ENCODE measurements at places on chromosomes 7 and 10.

DNA sequence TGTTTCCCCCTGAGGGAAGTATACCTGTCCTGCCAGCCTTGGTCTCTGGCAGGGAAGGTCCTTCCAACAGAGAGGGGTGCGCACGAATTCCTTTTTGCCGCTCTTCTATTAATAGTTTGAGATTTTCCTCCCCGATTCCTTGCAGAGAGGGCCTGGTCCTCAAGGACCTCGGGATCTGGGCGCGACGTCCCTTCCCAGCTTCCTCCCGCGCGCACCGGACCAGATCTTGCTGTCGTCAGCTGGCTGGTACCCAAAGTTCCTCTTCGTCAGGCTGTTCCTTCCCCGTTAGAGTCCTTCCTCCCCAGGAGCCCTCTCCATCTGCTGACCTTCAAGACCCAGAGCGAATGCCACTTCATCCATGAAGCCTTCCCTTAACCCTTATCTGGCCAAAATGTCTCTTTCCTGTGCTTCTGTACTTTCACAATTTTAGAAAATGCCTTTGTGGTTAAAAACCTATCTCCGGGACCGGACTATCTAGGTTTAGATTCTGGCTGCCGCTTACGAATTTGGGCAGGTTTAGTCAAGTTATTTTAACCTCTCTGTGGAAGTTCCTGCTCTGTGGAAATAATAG lies 851 bp upstream of the GOT1 start:
- peak; percentile 34 for DNase-seq

- DNase-seq, result peak; percentile 50
Observed at GRCh38 chr10:96830511-96831199, 1.4 kb upstream of the LCOR start.

GRCh38 chr7:42617806-42618457 lies 293.9 kb downstream of the C7orf25 start:
- DNase-seq, result no peak

DNA sequence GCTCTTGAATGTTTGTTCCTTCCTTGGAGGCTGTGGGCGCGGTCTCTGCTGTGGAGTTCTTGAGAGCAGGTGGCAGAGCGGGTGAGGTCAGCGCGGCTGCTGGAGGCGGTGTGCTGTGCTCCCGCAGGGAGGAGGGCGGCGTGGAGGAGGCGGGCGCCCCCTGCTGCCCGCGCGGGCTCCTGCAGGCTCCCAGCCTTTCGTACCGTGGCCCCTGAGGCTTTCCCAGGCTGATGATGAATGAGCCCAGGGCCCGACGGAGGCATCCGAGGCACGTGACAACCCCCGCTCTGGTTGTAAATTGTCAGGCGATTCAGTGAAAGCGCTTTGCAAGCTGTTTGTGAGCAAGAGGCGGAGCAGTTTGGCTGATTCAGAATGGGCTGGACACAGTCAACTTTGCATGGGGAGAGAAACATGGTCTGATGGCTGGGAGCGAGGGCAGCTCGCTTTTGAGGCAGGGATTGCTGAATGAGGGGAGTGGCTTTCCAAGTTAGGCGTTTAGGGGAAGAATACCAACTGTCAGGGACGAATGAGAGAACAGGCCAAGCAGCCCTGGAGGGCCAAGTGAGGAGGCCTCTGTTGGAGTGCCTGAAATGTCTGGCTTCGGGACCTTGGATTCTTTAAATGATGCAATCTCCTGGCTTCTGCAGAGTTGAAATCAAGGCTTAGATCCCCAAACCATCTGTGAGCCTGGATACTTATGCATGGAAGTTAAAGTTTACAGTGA lies 46.6 kb downstream of the CDHR3 start:
- peak; percentile 98 for DNase-seq

- DNase-seq, result peak; percentile 55
Observed at GRCh38 chr10:115762029-115762428, 511.0 kb downstream of the GFRA1 start.

DNA sequence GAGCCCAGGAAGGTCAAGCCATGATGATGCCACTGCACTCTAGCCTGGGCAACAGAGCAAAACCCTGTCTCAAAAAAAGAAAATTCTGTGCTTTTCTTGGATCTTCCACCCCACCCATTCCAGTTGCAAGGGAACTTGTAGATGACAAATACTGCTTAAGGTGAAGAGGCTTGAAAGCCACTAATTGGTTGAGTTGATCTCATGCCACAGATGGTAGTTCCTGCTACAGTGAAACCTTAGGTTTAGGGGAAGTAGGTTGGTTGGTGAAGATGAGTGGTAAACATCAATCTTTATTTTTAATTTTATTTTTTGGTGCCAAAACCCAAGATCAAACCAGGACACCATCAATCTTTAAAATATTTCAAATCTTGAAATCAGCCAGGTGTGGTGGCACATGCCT lies 2.9 kb upstream of the GDI2 start:
- DNase-seq, result no peak

GRCh38 chr10:62433901-62434300 lies 59.7 kb downstream of the ZNF365 start:
- DNase-seq, result no peak

DNA sequence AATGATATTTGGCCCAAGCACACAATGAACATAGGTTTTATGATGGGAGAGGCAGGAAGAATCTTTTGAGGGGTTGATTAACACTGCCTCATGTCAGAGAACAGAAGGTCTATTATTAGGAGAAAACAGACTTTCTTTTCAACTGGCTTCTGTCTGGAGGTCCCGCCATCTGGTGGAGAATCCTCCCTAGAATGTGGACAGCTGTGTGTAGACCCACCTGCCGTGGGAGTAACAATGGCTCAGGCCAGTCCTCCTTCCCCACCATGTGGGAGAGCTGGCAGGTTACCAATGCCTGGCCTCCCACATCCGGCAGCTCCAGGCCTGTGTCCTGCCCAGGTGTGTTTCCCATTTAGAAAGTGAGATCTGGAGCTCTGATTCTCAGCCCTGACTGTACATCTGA lies 70.4 kb upstream of the AOAH start:
- DNase-seq, result no peak

DNA sequence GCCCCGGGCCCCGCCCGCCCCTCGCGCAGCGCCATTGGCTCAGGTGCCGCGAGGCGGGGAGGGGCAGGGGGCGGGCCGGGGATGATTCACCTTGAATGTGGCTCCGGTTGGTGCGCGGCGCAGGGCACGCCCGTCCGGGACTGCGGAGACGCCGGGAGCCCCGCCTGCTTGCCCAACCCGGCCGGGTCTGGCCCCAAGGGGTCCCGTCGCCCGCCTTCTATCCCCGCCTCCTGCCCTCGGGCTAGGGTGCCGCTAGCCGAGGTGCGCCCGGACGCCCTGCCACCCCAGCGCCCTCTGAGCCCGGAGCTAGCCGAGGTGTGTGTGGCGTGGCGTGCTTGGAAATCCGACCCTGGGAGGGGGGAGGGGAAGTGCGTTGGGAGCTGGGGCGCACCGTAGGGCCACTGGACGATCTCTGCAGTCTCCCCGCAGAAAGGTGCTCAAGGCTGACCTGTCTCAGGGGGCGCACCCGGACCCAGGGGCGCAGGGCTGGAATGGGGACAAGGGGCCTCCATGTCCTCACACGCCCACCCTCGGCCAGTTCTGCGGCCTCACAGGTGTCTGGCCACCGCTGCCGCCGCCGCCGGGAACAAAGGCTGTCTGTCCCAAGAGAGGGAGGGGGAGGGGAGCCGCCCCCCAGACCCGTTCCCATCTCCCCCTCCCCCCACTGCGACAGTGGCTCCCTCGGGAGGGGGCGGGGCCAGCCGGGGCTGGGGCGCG lies 168.9 kb downstream of the NRF1 start:
- DNase-seq, result no peak

DNA sequence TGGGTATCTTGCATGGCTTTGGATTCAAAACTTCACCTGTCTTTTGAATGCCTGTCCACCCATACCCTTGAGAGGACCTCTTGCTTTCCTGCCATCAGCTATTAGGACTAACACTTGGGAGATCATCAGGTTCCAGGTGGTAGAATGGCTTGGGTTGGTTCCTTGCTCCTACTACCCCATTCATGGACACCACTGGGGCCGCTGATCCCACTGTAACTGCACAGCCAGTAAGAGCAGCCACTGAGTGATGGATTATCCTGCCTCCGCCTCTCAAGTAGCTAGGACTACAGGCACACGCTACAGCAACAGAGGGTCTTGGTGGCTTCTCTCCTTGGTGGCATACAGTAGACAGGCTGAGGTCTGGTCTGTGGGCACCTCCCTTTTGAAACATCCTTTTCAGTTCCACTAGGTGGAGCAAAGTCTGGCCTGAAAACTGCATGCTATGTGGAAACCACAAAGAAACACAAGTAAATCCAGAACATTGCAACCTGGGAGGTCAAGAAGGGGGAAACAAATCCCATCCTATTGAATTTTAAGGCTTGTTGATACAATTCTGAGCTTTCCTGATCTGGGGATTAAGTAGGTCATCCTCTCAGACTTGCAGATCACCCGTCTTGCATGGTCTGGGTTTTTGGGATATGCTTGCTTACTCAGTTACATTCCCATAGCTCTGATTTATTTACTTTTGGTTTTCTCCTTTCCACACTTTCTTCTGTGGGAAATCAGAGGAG lies 9.4 kb downstream of the WBP1L start:
- DNase-seq, result peak; percentile 70

DNA sequence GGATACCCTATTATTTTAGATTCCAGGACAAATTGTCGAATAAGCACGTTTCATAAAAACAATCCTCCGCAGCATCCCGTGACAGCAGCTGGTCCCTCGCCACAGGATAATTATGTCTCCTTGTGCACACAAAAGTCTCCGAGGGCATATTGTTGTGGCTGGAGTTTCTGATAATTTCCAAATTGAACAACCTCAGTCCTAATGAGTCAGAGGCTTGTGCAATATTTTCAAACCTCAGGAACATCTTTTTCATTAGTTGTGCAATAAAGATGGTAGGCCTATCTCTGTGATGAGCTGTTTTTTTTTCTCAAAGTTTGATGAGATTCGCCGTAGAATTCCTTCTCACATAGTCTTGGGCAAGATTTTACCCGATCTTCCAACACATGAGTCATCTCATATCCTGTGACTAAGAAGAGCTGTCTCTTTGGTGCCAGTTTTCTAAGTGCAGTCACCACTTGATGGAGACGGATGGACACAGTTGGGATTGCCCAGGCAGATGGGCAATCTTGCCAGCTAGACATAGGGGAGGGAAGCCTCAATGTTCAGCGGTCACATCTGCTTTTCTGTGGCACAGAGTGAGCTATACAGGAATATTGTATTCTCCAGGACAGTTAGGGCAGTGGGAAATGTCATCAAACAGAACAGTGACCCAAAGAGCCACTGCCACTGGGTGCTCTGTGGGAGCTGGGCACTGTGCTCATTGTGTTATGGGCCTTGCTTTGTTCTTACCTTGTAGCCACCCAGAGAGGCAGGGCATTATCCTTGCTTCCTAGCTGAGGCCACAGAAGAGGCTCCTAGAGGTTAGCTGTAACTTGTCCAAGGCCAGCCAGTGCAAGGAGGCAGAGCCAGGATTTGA lies 7.8 kb downstream of the HTRA1 start:
- DNase-seq, result peak; percentile 99

- no peak for DNase-seq
Observed at GRCh38 chr7:36633377-36633776, 90.9 kb downstream of the AOAH start.

DNA sequence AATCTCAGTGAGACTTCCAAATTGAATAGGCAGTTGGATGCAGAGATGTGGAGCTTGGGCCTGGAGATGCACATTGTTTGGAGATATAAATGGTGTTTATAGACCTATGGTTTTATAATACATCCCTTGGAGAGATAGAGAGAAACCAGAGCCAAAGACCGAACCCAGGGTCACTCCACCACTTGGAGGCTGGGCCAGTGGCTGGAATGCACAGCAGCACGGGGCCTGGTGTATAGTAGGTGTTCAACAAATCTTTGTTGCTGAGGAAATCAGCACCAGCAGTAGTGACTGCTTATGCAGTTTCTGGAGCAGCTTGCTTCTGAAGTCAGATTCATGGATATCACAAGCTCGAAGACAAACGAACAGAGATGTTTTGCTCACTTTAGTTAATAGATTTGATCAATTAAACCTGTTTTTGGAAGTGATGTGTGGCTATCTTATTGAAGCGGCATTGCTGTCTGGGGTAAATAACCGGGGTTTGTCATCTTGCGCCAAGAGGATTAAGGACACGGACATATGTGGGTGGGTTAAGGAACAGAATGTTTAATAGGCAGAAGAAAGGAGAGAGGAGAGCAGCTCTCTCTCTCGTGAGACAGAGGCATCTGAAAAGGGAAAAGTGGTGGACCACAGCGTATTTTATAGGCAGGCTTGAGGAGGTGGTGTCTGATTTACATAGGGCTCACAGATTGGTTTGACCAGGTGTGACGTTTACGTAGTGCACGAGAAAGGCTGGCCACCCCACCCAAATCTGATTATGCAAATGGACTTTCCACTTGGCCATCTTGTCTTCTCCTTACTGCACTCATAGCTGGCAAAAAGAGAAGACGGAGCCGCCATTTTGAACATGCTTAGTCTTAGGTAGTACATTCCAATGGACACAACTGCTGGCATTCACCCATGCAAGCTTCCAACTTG lies 11.1 kb downstream of the RBP4 start:
- no peak for DNase-seq

DNA sequence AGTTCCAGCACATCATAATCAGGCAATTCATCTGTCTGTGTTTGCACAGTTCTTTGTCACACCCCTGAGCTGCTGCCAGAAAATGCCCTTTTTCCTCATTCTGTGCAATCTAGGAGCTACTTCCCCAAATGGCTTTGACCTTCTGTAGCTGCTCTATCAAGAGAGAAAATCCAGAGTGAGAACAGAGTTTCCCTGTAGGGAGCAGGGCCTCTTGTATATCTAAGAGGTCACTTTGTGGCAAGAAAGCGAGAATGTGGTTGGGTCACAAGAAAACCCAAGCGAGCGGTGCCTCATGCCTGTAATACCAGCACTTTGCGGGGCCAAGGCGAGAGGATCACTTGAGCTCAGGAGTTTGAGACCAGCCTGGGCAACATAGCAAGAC lies 24.3 kb downstream of the SLC29A3 start:
- no peak for DNase-seq

DNA sequence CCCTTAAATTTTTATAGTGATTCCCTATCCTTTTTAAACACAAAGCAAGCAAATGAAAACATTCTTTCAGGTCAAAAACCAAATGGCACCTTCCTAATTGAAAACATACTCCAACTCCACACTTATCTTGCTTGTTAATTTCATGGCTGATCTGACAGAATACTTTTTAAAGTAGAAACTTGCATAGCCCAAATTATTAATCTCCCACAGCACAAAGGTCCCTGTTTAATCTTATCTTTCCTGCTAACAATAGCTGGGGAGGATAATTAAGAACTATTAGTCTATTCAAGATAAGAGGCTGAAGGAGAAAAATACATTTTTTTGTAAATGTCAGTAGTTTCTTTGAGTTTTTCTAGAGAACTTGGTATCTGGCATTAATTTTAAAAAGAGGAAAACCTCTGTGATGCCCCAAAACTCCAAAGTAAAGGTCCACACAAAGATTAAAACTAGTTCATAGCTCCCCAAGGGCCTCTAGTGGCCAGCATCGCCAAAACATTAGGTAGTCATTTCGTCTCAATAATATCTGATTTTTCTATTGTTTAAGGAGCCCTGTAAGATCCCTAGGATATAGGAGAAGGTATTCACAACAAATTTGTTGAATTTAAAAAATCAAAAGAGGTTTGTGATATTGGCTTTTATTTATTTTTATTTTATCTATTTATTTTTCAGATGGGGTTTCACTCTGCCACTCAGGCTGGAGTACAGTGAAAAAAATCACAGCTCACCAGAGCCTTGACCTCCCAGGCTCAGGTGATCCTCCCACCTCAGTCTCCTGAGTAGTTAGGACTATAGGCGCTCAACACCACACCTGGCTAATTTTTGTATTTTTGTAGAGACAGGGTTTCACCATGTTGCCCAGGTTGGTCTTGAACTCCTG lies 14.7 kb downstream of the CDNF start:
- peak; percentile 39 for DNase-seq

- DNase-seq, result no peak
Observed at GRCh38 chr10:86489071-86489810, 32.4 kb downstream of the WAPL start.

- DNase-seq, result peak; percentile 61
Observed at GRCh38 chr10:98246911-98247805, 20.8 kb downstream of the LOXL4 start.
